ENCODE measurements at places on chromosomes 13 and 19. TPM values are rescaled to one million over a fixed set of nuclear protein-coding genes. Genes with fewer than 3 reads are reported as not detected.

Gene SIGLEC5
- total RNA-seq = not detected

Gene LILRA1
- total RNA-seq = not detected

Gene GGACT
- total RNA-seq = 7.3 TPM

Gene CRX
- not detected for total RNA-seq

Gene CD320
- 46.0 TPM for total RNA-seq

Gene OR7C1
- total RNA-seq = not detected

Gene ACTN4
- total RNA-seq = 534 TPM

Gene ZNF677
- total RNA-seq = 8.7 TPM

Gene EPS8L1
- 16.6 TPM for total RNA-seq

Gene KLK12
- not detected for total RNA-seq

Gene IZUMO2
- not detected for total RNA-seq

All from foreskin keratinocyte (primary cell).